Effector memory CD4-positive, alpha-beta T cell (primary cell): ENCODE measurements at places on chromosomes 4 and X.

DNA sequence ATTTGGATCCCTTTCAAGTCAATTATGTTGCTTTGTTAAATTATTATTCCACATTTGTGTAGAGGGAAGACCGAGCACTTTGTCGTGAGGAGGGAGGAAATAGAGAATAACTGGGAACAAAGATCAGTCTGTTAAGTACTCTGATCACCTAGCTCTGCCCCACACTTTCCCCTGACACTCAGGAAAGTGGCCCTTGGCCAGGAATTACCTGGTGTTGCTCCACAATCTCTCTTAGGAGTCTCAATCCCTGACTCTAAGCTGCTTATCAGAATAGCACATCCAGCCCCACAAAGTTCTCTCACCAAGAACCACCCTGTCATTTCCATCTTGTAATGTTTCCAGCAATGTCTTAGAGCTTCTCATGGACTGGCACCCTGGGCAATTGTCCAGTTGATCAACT is 83.8 kb upstream of the BMPR1B start:
- no peak overlapping the region for H3K27ac ChIP-seq
- no peaks in the 10 kb centered on the region for H3K27me3 ChIP-seq
- DNase-seq = no peak
- no peaks in the 10 kb centered on the region for H3K36me3 ChIP-seq

GRCh38 chr4:82753725-82754410 is 44.7 kb downstream of the SCD5 start:
- H3K27me3 ChIP-seq = no peaks in the 10 kb centered on the region
- no peaks in the 10 kb centered on the region for H3K36me3 ChIP-seq
- no peak overlapping the region for H3K27ac ChIP-seq
- no peak for DNase-seq

DNA sequence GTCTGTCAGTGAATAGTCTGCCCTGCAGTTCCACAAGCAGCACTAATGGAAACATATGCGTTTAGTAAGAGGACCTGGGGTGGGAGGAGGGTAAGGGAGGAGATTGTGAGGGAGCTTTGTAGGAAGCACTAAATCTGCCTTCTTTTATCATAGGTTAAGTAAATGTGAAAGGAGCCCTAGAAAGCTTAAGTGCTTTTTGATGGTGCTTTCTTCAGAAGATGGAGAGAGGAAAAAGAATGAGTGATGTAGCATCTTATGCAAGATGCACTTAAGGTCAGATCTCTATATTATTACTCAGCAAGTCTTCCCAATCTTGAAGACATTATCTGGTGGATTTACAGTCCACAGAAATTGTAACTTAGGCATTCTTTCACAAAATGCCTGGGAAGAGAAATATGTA is 322.7 kb downstream of the PDHA2 start:
- no peak overlapping the region for H3K4me3 ChIP-seq
- no peaks in the 10 kb centered on the region for H3K4me1 ChIP-seq

- H3K4me1 ChIP-seq = peaks cover 25% of the 10 kb centered on the region
- DNase-seq = no peak
- H3K4me3 ChIP-seq = no peak overlapping the region
- H3K27me3 ChIP-seq = no peaks in the 10 kb centered on the region
Measured at GRCh38 chr4:676871-677235, 2.5 kb downstream of the MYL5 start.

GRCh38 chr4:114997576-114998247 is 115.7 kb downstream of the NDST4 start:
- no peak for DNase-seq
- H3K4me3 ChIP-seq = no peak overlapping the region
- no peak overlapping the region for H3K27ac ChIP-seq
- H3K4me1 ChIP-seq = no peaks in the 10 kb centered on the region
